ENCODE measurements at places on chromosomes 2 and 18.

DNA sequence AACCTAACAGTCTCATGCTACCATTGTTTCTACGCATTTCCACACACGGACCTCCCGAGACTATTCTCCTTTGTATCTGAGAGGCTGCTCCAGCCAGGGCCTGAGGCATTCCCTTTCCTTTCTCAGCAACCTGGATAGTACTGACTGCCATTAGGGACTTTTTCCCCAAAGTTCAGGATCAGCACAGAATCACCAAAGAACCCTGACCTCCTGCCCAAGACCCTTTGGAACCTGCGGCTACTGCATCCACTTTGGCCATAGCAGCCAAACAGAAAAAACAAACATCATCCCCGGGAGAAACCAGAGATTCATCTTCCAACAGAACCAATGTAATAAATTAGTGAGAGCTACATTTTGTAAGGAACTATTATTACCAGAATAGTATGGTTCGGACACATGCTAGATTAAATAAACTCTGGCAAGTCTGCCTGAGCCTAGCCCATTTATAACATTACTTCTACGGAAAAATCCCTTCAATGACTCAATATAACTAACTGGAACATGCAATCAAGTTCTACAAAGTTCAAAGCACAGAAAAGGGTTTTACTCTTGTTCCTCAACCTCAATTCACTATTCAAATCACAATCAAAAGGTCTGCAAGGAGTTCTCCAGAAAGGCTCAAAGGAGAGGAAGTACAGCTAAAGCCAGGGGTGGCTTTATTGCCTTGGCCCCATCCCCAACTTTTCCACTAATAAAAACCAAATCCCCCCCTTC lies 51.8 kb downstream of the LPIN2 start:
- DNase-seq = no peak

DNA sequence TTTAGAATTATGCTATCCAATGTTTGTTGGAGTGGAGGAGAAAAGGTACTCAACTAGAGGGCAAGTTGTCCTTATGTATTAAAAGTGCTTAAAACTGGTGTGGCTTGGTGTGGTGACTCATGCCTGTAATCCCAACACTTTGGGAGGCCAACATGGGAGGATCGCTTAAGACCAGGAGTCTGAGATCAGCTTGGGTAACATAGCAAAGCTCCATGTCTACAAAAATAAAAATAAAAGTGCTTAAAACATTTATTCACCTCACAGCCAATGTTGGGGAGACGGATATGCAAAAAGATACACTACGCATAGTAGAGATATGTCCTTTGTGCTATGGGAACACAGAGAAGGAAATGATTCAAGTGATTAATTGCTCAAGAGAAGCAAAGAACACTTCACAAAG lies 19.3 kb upstream of the TNFAIP6 start:
- no peak for DNase-seq

- no peak for DNase-seq
Measured at GRCh38 chr2:45748239-45748638, 96.8 kb downstream of the PRKCE start.

- DNase-seq = no peak
Measured at GRCh38 chr2:123935405-123935804, 89.7 kb upstream of the CNTNAP5 start.

GRCh38 chr2:145543155-145543554 lies 1023.2 kb upstream of the ZEB2 start:
- no peak for DNase-seq

GRCh38 chr2:219497495-219498279 lies 1.0 kb upstream of the GMPPA start:
- DNase-seq = no peak
